ENCODE measurements at places on chromosomes 4 and X. TPM values are rescaled to one million over a fixed set of nuclear protein-coding genes. Genes with fewer than 3 reads are reported as not detected.

DNA sequence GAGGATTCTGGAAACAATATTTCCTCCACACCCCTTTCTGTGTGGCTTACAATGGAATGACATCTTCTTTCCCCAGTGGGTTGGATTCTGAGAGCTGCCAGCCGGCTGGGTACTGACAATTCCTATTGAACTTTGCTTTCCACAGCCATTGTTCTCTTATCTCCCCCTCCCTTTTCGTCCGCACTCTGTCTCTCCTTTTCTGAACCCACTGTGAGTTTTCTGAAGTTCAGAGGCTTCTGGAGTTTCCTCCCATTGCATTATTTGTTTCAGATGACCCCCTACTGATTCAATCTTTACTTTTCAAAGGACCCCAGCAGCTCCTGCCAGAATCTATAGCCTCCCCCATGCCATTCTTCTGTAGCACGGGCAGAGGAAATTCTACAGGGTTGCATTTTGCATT is 10.4 kb downstream of the SMPX start:
- no peak overlapping the region for H3K27ac ChIP-seq
- H3K4me3 ChIP-seq = no peak overlapping the region
- H3K36me3 ChIP-seq = no peaks in the 10 kb centered on the region

The HERC5 gene
- 3.6 TPM for total RNA-seq

The STPG2 gene
- total RNA-seq = not detected

- peaks cover 43% of the 10 kb centered on the region for H3K4me1 ChIP-seq
- DNase-seq = no peak
- no peak overlapping the region for H3K4me3 ChIP-seq
- H3K27me3 ChIP-seq = no peaks in the 10 kb centered on the region
- no peaks in the 10 kb centered on the region for H3K36me3 ChIP-seq
Measured at GRCh38 chr4:38185406-38186144, 225.4 kb downstream of the PTTG2 start.

- no peaks in the 10 kb centered on the region for H3K36me3 ChIP-seq
- H3K27me3 ChIP-seq = no peaks in the 10 kb centered on the region
- peaks cover 23% of the 10 kb centered on the region for H3K4me1 ChIP-seq
Measured at GRCh38 chr4:138894011-138894410, 121.6 kb upstream of the NOCT start.

GRCh38 chr4:72388521-72388920 is 180.5 kb downstream of the ADAMTS3 start:
- H3K4me3 ChIP-seq = no peak overlapping the region
- DNase-seq = no peak
- no peaks in the 10 kb centered on the region for H3K27me3 ChIP-seq
- no peaks in the 10 kb centered on the region for H3K36me3 ChIP-seq

DNA sequence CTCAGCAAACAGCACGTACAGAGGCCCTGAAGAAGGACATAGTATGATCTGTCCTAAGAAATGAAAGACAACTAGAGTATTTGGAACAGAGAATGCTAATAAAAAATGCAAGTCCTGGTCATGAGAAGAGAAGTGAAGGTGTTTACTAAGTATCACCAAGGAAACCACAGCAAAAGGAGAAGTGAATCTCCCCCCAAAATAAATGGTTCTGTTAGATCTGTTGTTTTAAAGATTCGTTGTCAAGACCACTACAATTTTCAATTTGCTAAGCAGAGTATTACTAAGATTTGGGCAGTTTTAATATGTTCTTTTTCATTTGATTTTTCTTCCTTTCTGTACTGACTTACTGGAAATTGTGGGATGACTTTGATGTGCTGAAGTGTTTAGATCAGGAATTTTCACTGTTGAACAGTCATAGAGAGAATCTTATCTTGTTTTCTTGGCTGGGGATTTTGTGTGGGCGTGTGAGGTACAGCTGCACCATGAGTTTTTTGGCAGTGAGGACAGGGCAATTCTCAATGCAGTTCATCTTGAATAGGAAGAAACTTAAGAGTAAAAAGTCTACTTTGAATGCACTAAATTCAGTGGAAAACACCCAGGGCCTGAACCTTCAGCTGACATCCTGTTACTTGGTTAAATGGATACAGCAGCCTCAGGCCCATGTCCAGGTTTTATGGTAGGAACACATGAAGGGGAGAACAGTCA is 132.2 kb downstream of the STIM2 start:
- H3K4me1 ChIP-seq = no peaks in the 10 kb centered on the region
- H3K27me3 ChIP-seq = no peaks in the 10 kb centered on the region
- DNase-seq = no peak
- H3K27ac ChIP-seq = no peak overlapping the region
- H3K4me3 ChIP-seq = no peak overlapping the region
- H3K36me3 ChIP-seq = no peaks in the 10 kb centered on the region

The CCDC160 gene
- total RNA-seq = 0.23 TPM

DNA sequence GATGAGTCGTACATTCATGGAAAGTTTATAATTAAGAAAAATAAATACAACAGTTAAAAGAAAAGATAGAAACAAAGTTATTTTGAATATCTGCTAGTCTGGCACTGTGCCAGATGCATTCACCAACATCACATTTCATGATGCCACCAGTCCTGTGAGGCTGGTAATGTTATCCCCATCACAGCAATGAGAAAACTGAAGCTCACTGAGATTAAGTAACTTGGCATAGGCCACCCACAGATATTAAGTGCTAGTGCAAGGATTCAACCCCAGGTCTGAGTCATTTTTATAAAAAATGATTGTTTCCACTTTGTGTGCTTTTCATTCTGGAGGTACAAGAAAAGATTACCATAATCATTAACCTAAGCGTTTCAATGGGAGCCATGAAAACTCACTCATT is 65.0 kb upstream of the IL15 start:
- no peak for DNase-seq
- H3K27ac ChIP-seq = no peak overlapping the region
- H3K27me3 ChIP-seq = no peaks in the 10 kb centered on the region

GRCh38 chr4:6715704-6716017 is 313 bp upstream of the BLOC1S4 start:
- H3K27me3 ChIP-seq = no peaks in the 10 kb centered on the region
- peaks cover 11% of the 10 kb centered on the region for H3K4me1 ChIP-seq
- no peaks in the 10 kb centered on the region for H3K36me3 ChIP-seq
- peak overlapping the region; percentile 51 for H3K27ac ChIP-seq

DNA sequence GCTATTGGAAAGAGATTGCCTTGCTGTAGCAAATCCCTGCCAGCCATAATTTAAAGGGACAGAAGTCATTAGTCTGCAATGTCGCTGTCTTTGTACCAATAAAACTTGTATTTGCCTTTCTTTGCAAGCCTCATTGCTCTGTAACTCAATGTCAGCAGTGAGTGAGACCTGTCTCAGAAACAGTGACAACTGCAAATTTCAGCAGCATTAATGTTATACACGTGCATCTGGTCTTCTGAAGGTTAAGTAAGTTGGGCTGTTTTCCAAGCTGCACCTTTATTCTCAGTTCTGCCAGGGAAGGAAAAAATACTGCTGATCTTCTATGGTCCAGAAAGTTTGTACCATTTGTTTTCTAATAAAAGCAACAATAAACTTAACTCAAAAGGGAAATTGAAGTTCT is 543.1 kb downstream of the TRIML1 start:
- H3K4me3 ChIP-seq = no peak overlapping the region
- peaks cover 9% of the 10 kb centered on the region for H3K27me3 ChIP-seq
- H3K4me1 ChIP-seq = no peaks in the 10 kb centered on the region
- no peak for DNase-seq
- no peaks in the 10 kb centered on the region for H3K36me3 ChIP-seq
- H3K27ac ChIP-seq = no peak overlapping the region

DNA sequence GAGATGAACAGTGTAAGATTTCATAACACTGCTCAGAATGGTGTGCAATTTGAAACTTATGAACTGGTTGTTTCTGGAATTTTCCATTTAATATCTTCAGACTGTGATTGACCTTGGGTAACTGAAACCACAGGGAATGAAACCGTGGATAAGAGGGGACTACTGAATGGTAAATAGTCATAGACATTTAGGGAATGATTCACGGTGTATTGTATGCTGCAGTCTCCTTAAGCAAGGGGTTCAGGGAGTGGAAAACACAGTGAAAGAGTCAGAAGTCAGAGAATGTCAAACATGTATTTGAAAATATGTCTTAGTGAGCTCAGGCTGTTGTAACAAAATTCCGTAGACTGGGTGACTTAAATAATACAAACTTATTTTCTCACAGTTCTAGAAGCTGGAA is 398.2 kb upstream of the DIPK2B start:
- H3K4me1 ChIP-seq = no peaks in the 10 kb centered on the region
- H3K36me3 ChIP-seq = no peaks in the 10 kb centered on the region
- DNase-seq = no peak
- H3K4me3 ChIP-seq = no peak overlapping the region
- no peaks in the 10 kb centered on the region for H3K27me3 ChIP-seq
- no peak overlapping the region for H3K27ac ChIP-seq

DNA sequence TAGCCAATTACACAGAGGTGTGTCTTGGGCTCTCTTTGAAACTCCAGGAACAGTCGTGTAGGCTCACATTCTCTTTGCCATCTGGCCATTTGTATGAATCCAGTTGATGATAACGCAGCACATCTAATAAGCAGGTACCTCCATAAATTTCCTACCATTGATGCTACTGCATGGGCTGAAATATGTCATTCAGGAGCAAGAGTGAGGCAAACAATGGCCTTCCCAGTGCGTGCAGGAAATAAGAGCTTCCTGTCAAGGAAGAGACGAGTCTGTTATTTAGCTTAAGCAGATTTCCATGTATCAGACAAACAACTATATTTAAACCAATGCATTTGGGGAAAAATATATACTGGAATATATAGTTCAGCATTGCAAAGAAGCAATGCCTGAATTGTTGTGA is 102.1 kb upstream of the MXRA5 start:
- no peak for DNase-seq
- no peaks in the 10 kb centered on the region for H3K27me3 ChIP-seq
- no peaks in the 10 kb centered on the region for H3K36me3 ChIP-seq

The FOXO4 gene
- total RNA-seq = 29.3 TPM

DNA sequence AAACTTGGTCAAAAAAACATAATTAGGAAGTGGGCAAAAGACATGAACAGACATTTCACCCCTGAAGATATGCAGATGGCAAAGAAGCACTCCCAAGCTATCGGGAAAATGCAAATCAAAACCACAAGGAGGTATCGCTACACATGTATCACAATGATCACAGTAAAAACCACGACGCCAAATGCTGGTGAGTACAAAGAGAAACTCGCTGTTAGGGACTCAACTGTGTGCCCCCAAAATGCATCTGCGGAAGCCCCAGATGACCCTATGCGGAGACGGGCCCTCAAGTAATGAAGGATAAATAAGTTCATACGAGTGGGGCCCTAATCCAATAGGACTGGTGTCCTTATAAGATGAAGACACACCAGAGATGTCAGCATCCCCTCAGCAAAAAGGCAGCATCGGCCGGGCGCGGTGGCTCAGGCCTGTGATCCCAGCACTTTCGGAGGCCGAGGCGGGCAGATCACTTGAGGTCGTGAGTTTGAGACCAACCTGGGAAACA is 10.2 kb downstream of the GAK start:
- no peaks in the 10 kb centered on the region for H3K27me3 ChIP-seq
- no peaks in the 10 kb centered on the region for H3K4me1 ChIP-seq
- H3K36me3 ChIP-seq = no peaks in the 10 kb centered on the region
- DNase-seq = no peak
- H3K4me3 ChIP-seq = no peak overlapping the region

The PDE5A gene
- total RNA-seq = 7.9 TPM

The GLOD5 gene
- total RNA-seq = not detected

GRCh38 chr4:181757910-181758660 is 485.1 kb upstream of the TENM3 start:
- H3K27me3 ChIP-seq = 0 out of 2 replicates have a peak, but pooled peaks cover 4% of the 10 kb centered on the region
- no peak overlapping the region for H3K4me3 ChIP-seq
- DNase-seq = no peak
- no peaks in the 10 kb centered on the region for H3K36me3 ChIP-seq
- no peaks in the 10 kb centered on the region for H3K4me1 ChIP-seq
- no peak overlapping the region for H3K27ac ChIP-seq
